Activated T-cell treated with anti-CD3 and anti-CD28 coated beads for 24 hours (primary cell): ENCODE measurements at places on chromosomes 16 and 17.

DNA sequence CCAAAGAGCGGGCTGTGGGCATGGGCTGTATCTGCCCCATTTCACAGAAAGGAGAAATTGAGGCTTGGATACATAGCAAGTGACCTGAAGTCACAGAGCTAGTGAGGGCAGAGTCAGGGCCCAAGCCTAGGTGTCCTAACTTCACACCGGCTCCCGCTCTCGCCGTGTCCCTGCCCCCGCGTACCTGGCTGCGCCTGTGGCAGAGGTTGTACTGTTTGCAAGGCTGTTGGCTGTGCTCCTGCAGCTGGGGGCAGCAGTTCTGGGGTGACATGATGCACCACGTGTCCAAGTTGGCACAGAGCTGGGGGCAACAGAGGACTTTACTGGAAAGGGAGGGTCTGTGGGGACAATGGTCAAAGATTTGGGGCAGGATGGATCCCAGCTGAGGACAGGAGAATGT is 3.4 kb downstream of the DHX58 start:
- DNase-seq: no peak

DNA sequence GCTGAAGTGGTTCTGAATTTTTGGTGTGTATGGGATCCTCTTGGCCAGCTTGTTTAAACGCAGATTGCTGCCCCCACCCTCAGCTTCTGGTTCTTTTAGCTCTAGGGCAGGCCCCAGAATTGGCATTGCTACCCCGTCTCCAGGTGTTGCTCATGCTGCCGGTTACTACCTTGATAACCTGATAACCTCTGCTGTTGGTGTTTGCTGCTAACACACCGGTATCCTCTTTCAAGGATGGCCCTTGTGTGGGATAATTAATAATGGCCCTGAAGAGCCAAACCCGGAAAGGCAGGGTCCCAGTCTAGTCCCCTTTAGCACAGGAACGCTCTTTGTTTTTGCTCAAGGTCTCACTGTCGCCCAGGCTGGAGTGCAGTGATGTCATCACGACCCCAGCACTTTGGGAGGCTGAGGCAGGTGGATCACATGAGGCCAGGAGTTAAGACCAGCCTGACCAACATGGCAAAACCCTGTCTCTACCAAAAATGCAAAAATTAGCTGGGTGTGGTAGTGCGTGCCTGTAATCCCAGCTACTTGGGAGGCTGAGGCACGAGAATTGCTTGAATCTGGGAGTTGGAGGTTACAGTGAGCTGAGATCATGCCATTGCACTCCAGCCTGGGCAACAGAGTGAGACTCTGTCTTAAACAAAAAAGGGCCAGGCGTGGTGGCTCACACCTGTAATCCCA is 1.3 kb upstream of the ST3GAL2 start:
- DNase-seq: no peak

DNA sequence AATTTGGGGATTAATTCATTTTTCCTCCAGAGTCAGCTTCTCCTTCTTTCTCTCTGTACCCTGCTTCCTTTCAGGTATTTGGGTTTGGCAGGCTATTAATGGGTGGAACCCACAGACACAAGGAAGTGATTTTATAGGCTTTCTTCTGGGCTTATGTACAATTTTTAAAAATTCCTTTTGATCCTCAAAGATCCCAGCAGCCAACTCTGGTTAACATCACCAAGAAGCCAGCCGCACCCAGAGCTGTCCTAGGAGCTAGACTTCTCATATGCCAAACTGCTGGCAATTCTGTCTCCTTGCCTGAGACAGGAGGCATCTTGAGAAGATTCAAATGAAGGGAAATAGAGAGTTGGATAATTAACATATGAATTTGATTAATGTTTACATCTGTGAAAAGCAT is 47.2 kb upstream of the ELAC2 start:
- no peak for DNase-seq

GRCh38 chr16:17364319-17365210 is 106.2 kb downstream of the XYLT1 start:
- DNase-seq: no peak

GRCh38 chr17:59914274-59914854 is 21.4 kb downstream of the RPS6KB1 start:
- DNase-seq: no peak

DNA sequence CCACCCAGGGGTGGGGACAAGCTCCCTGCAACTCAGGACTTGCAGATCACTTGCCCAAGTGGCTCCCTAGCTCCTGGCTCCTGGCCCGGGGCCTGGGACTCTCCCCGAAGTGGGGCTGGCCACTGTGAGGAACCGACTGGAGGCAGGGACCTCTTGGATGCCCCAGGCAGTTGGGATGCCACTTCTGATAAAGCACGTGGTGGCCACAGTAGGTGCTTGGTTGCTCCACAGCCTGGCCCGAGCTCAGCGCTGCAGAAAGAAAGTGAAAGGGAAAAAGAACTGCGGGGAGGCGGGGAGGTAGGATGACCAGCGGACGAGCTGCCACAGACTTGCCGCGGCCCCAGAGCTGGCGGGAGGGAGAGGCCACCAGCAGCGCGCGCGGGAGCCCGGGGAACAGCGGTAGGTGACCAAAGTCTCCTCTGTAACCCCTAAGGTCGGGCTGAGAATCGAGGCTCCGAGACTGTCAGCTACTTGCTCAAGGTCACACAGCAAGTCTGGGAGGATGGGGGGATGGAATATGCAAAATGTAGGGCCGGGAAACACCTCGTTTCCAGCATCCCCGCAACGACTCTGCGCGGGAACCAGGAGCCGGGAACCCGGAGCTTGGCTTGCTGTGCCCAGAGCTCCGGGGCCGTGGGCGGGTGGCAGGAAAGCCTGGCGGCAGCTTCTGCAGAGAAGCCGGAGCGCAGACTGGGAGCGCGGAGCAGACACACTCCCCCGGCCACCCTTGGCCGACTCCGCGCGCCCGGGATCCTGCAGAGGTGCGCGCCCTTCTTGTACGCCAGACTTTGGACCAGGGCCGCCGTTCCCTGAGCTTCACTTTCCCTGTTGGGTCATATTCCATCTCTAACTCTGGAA is 1.9 kb downstream of the CIITA start:
- DNase-seq: no peak

DNA sequence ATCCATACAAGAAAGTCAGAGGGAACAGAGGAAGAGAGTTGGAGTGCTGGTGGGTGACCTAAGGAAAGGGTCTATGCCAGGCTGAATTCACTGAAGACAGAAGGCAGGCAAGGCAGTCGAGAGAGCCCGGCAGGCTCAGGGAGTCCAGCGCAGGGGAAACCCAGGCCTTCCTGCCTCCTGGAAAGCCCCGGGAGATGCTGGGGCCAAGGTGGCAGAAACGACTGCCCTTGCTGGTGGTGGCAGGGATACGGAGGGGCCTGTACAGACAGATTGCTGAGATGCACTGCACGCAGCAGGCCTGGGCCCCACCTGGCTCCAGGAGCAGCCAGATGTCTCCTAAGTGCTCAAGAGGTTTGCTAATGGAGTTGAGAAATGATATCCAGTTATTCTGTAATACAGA is 59.8 kb downstream of the GTF3C1 start:
- no peak for DNase-seq

GRCh38 chr17:40364121-40364861 is at the start of gene GJD3:
GJD3 (minus strand) TSS chr17:40364737; CDS start chr17:40363815, 922 bp downstream.
- DNase-seq: no peak

DNA sequence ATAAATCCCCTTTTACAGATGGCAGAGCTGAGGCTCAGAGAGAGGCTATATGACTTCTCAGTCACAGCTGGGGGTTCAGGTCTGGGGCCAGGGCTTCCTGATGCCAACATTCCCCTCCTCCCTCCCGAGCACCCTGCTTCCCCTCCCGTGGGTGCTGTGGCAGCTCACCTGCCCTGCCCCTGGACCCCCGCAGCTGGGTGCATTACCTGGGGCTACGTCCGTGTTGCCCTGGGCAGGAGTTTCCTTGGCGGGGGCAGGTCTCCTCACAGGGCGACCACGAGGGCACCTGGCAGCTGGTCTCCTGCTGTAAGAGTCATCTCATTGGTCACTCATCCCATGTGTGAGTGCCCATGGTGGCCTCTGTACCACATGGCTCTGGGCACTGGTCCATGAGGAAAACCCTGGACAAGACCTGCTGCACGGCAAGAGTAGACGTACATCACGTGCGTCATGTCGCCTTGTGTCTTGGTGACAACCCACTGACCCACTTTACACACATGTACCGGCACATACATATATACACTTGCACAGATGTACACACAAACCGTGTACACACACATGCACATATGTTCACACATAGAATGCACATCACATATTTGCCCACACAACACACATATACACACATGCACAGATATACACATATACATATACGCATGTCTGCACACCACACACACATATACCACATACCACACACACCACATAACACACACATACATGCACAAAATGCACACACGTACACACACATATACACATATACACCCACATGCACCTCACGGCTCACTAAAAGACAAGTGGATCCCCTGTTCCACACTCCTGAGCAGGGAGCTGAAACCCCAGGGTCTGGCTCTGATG is 134.0 kb downstream of the FOXL1 start:
- no peak for DNase-seq

- no peak for DNase-seq
These were observed 298.2 kb upstream of the MAF start for GRCh38 chr16:79898703-79899102.

- DNase-seq: no peak
These were observed 87.7 kb downstream of the MRM3 start for GRCh38 chr17:869567-870525.

DNA sequence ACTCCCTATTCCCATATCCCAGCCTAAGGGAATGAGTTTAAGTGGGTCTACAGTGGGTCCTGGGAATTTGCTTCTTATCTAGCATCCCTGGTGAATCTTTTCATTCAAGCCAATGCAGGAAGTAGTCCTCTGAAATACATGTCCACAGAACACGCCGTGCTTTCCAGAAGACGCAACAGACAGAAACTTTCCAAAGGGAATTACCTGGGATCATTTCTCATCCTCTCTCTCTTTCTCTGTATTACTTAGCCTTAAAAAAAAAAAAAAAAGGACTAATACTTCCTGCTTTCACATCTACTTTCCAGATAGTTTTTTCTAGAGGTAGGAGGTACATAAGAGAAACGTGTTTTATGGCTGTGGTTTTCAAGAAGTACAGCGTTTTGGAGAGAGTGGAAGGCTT is 499.0 kb downstream of the MAF start:
- no peak for DNase-seq

DNA sequence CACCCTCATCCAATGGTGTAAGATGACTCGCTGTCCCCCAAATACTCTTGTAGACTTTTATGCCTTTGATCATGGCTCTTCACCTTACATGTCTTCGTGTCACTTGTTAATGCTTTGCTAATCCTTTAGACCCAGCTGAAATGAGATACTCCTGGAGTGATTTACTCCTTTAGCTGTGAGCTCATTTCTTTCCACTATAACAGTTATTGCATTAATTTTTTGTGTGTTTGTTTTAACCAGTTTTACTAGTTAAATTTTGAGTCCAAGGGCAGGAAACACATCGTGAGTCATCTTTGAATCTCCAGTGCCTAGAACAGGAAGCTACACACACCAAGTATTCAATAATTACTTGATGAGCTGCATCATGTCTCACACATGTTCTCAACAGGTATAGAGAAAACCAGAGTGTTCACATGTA is 6.5 kb upstream of the CTCF start:
- DNase-seq: no peak

GRCh38 chr17:76547183-76547641 is 7.4 kb downstream of the PRCD start:
- peak; percentile 45 for DNase-seq

DNA sequence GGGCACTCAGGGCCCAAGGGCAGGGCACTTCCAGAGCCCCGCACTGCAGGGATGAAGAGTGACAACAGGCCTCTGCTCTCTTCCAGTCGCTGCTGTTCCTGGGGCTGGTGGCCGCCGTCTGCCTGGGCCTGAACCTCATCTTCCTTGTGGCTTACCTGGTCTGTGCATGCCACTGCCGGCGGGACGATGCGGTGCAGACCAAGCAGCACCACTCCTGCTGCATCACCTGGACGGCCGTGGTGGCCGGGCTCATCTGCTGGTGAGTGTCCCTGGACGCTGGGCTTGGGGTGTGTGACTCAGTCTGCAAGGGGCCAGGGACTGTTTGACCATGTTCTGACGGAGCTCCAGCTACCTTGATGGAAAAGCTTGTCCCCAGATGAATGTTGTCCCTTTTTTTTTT is 9.0 kb downstream of the TTYH2 start:
- no peak for DNase-seq

DNA sequence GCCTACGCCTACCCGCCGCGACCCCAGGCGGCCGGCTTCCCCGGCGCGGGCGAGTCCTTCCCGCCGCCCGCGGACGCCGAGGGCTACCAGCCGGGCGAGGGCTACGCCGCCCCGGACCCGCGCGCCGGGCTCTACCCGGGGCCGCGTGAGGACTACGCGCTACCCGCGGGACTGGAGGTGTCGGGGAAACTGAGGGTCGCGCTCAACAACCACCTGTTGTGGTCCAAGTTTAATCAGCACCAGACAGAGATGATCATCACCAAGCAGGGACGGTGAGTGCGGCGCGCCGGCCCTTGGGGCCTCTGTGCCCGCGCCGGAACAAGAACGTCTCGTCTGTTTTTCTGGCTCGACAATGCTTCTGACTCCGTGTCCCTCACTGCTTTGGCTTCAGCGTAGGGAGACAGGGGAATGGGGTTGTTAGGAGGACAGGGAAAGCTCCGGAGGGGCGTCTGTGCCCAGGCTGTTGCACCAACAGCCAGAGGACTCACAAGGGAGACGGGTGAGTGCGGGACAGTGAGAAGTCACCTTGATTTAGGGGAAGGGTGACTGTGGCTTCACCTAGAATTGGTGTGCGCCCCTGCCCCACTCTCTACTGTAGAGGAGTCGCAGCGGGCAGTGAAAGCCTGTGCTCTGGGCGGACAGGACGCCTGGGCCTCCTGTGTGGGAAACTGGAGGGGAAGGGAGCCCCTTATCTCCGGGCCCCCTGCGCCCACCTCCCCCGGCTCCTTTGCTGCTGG is 806 bp downstream of the TBX21 start:
- no peak for DNase-seq

DNA sequence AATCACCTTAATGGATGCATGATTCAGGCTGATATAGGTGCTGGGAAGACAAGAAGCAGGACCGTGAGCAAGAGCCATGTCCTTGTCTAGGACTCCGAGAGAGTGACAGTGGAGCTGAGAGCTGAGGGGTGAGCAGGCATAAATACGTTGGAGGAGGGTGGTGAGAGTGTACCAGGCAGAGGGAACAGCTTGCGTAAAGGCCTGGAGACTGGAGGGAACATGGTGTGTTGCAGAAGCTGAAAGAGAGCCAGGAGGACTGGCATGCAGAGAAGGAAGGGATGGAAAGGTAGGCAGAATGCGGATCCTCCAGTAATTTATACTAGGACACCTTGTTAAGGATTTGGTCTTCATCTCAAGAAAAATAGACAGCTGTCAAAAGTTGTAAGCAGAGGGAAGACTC is 653.2 kb downstream of the HS3ST4 start:
- no peak for DNase-seq

DNA sequence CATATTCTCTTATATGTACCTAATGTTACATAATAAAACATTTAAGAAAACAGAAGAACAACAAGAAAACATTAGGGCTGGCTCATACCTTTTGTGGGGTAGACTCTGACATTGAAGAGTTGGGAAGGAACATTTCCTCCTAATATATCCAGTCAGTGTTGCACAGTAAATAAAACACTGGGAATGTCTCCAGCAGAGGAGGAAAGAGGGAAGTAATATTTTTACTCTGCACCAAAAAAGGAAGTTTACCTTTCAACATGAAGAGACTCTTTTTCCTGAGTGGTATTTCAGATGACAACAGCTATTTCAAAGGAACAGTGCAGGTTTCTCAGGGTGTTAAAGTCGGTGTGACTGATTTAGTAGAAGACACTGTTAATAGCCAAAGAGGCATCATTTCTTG is 31.9 kb downstream of the EPN2 start:
- DNase-seq: no peak
